Endothelial cell of umbilical vein (primary cell): ENCODE measurements at places on chromosomes 6 and 20. TPM values are rescaled to one million over a fixed set of nuclear protein-coding genes. Genes with fewer than 3 reads are reported as not detected.

DNA sequence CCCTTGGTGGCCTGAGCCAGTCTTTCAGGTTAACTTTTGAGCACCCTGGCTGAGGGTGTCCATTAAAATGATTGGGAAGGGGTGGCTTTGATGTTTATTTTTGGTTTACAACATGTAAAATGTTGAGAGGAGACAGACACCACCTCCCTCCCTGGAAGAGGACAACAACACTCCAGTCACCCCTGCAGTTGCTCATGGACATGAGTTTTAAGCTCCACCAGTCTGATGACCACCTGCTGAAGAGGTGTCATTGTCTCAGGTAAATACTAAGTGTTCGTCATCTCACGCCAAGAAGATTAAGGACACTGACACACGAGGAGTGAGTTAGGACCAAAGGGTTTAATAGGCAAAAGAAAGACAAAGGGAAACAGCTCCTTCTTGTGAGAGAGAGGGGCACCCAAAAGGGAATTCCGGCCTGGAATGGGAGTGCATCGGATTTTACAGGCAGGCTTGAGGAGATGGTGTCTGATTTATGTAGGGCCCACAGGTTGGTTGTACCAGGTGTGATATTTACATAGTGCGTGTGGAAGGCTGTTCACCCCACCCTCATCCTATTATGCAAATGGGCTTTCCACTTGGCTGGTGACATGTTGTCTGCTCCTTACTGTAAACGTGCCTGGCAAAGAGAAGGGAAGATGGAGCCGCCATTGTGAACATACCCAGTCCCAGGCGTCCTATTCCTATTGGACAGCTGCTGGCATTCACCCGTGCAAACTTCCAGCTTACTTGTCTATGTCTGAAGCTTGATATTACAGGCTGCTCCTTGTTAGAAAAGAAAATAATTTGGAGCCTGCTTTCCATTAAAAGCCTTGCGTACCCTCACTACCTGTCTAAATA is 6.6 kb downstream of the HLA-B start:
- DNase-seq, result no peak

GRCh38 chr6:43703512-43704429 is 16.2 kb upstream of the MRPS18A start:
- peak; percentile 17 for DNase-seq

- no peak for DNase-seq
These were observed 102.1 kb upstream of the GPR6 start for GRCh38 chr6:109875973-109876372.

HNF4A gene
- not detected in 2 replicates for total RNA-seq

DNA sequence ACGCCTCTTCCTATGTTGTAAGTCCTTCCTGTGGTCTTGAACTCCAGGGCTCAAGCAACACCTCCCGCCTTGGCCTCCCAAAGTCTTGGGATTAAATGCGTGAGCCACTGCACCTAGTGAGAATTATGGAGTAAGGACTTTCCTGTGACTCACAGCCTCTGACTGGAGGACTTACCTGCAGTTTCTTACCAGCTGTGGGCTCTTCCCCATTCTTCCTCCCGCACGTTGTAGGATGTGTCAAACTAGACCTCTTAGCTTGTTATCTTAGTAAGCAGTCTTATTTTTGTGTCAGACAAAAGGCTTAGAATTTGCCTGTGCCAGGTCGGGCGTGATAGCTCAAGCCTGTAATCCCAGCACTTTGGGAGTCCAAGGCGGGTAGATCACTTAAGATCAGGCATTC is 30.9 kb downstream of the BAK1 start:
- DNase-seq, result no peak

DNA sequence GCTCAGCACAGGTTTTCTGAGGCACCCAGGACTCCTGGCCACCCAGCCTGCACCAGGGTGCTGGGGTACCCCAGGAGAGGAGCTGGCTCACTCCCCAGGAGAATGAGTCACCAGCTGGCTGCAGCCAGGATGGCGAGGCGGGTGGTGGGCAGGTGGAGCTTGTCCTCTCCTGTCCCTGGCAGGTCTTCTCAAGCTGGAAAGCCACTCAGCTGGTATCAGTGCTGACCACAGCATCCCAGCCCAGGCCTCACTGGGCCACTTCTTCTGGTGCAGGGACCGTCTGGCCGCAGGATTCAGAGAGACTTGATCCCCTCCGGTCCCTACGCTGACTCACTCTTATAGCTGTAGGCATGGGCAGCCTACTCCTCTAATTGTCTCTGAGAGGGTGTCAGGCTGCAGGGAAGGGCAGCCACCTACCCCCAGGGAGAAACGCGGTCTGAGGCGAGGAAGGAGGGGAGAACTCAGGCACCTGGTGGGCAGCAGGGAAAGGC is 22.2 kb downstream of the TFEB start:
- no peak for DNase-seq

- no peak for DNase-seq
These were observed 310.7 kb downstream of the CD83 start for GRCh38 chr6:14428269-14428668.

GSTA3 gene
- total RNA-seq, result not detected in 2 replicates

GRCh38 chr20:47610247-47610944 is 108.7 kb downstream of the NCOA3 start:
- peak; percentile 93 for DNase-seq

DNA sequence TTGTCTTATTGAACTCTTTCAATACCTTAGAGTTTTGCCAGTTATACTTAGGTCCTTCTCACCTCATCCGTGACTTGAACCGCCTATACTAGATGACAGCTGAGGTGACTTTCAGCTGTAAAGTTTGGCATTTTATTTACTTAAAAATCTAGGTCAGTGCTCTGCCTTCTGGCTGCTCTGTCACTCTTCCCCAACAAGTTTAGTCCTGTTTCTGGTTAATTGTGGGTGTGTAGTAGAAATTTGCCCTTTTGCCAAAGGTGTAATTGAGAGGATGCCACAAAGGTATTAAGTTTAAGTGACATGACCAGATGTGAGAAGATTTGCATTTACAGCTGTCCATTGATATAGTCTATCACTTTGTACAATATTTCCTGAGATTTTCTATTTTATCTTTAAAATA is 106.2 kb downstream of the FARS2 start:
- DNase-seq, result no peak

GRCh38 chr6:130189531-130190397 is 33.0 kb downstream of the SAMD3 start:
- no peak for DNase-seq

ADGRB3 gene
- total RNA-seq, result not detected in 2 replicates

CDH26 gene
- not detected in 2 replicates for total RNA-seq

ROMO1 gene
- 169 and 174 TPM in 2 replicates for total RNA-seq

TSPO2 gene
- not detected in 2 replicates for total RNA-seq

SIGLEC1 gene
- not detected in 2 replicates for total RNA-seq

DNA sequence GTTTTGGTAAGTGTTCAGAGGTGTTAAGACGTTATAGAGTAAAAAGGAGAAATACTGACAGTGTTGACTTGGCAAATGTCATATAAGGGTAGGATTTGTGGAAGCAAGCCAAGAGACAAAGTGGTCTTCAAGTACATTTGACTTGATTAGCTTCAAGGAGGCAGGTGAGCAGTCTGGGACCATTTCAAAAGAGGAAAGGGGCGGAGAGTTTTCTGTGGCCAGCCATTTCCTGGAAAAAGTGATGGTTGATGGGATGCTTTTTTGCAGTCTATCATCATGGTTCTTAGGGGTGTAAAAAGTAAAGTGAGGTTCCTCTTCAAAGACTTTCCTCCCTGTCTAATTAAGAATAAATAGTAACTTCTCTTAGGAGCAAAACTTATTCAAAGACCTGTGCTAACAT is 28.7 kb downstream of the FKBP1A start:
- DNase-seq, result no peak

GRCh38 chr6:142223938-142224337 is 76.9 kb downstream of the VTA1 start:
- no peak for DNase-seq

FAM162B gene
- total RNA-seq, result not detected in 2 replicates

- DNase-seq, result no peak
These were observed 144.5 kb upstream of the HMGN3 start for GRCh38 chr6:79378957-79379356.

DNA sequence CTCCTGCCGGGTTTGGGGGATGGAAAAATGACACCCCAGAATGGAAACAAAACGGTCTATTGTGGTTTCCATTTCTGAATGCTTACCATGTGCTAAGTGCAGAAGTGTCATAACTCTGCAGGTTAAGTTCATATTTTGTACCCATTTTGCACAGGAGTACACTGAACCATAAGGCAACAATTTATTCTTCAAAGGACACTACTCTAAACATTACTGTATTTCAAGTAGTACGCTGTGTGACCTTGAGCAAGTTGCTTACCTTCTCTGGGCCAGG is 9.8 kb upstream of the ID1 start:
- DNase-seq, result no peak

EFCAB8 gene
- total RNA-seq, result 0.31 and 0.60 TPM in 2 replicates

DNA sequence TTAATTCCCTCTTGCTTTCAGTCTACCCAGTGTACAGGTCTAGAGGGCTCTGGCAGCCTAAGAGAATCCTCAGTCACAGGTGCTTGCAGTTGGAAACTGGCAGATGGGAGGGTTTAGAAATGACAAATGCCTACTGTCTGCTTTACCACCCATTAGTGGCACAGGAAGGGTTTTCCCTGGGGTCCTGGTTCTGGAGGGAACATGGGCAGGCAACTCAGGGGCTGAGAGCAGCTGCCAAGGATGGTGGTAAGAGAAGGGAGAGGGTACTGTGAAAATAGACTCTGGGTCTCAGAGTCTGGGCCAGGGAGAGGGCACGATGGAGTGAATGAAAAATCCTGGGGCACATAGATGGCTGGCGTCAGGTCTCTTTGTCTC is 103.5 kb downstream of the TCP11 start:
- DNase-seq, result no peak

- DNase-seq, result no peak
These were observed 82.1 kb upstream of the SRSF6 start for GRCh38 chr20:43375591-43375990.

DNA sequence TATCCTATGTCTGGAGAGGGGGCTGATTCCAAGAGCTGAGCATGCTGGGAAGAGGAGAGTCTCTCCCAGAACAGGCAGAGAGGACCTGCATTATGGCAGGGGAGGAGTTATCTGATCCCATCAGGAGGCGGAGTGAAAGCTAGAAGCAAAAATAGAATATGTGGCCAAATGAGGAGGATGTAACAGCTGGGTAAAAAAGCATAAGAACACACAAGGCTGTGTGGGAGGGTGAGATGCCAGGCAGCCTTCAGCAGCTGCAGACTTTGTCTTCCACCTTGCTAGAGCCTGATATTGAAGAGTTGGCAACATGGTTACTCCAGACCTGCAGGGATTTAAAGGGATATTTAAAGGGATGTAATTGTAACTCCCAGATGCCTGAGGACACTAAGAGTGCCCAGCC is 167.1 kb downstream of the PTPRT start:
- no peak for DNase-seq

DNA sequence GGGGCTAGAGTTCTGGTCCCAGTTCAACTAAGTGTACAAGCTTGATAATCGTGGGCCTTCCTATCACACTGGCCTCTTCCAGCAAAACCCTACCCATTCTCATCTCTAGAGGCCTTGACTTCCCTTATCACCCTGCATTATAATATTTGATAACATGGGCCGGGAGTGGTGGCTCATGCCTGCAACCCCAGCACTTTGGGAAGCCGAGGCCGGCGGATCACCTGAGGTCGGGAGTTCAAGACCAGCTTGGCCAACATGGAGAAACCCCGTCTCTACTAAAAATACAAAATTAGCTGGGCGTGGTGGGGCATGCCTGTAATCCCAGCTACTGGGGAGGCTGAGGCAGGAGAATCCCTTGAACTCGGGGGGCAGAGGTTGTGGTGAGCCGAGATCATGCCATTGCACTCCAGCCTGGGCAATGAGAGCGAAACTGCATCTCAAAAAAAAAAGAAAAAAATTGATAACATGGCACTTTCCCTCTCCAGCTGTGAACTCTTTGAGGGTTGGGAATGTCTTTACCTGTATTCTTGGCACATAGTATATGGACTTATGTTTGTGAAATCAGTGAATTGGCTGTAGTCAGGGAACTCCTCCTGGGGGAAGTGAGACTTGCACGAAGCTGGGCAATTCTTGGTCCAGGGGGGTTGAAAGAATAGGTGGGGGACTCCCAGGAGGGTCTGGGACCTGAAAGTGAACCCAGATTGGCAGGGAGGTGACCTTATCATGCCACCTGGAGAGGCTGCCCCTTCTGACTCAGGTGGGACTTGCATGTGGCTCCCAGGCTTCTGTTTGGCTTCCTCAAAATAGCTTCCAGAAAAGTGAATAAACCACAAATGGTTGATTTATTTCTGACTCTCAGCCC is 915 bp upstream of the C6orf47 start:
- no peak for DNase-seq

UNC5CL gene
- 0.20 and 0.32 TPM in 2 replicates for total RNA-seq

SMLR1 gene
- total RNA-seq, result not detected in 2 replicates

RIPOR3 gene
- not detected in 2 replicates for total RNA-seq
